ENCODE measurements at places on chromosomes 2 and 18.

- no peak for DNase-seq
Measured at GRCh38 chr18:75844146-75844545, 416.6 kb upstream of the SMIM21 start.

- peak; percentile 59 for DNase-seq
Measured at GRCh38 chr18:69246027-69246426, 154.7 kb upstream of the DOK6 start.

GRCh38 chr2:203905656-203906055 is 30.9 kb upstream of the ICOS start:
- no peak for DNase-seq

DNA sequence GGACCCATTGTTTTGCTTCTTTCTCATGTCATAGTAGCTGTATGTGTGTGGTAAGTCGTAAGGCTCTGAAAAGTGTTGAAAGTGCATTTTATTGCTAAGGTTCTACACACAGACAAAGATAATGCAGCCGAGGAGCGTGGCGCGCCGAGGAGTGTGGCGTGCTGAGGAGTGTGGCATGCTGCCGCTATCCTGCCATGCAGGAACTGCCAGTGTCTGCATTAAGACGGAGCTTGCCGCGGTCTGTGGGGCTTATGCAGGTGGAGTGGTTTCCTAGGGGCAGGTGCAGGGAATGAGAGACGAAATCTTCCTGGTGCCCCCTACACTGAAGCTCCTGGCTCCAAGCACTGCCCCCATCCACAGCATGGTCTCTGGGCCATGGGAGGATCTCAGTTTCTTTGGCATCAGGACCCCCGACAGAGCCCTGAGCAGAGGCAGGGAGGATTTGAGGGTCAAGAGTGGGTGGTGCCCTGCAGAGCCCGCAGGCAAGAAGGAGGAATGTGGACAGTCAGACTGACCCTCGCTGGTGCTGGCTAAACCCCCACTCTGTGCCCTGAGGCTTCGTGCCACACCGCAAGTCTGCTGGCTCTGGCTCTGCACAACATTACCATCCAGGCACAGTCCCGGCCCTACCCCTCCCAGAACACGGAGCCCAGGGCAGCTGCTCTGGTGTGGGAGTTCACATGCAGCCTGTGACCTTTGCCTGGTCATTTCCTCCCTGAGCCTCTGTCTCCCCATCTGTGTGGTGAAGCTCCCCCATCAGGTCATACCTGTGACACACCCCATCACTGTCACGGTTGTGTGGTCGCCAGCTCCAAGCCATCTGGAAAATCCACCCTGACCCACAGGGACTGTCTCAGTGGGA is 3.2 kb downstream of the SNED1 start:
- no peak for DNase-seq

GRCh38 chr2:2782007-2782406 is 450.9 kb upstream of the MYT1L start:
- no peak for DNase-seq

DNA sequence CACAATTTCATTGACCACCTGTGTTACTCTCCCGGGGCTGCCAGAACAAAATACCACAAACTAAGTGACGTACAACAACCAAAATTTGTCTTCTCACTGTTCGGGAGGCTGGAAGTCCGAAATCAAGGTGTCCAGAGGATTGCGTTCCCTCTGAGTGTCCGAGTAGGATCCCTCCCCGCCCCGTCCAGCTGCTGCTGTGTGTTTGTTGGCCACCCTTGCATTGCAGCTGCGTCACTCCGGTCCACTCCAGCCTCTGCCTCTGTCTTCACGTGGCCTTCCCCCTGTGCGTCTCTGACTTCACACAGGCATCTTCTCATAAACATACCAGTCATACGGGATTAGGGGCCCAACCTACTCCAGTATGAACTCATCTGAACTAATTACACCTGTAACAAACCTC is 251.8 kb upstream of the SMIM21 start:
- no peak for DNase-seq

DNA sequence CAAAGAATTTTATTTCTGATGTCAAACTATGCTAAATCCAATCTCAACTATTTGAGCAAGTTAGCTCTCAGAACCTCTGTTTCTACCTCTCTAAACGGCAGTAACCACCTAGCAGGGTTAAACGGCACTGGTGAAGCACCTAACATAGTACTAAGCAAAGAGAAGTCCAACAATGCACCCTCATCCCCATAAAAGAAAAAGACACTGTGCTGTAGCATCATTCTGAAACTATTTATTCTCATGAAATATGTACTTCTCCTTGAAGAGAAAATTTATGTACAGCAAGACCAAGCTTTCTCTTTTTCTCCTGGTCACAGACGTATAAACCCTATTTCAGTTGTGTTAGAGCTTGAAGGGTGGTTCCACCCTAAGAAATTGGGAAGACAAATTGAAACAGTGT is 4.8 kb downstream of the MEX3C start:
- DNase-seq: no peak

DNA sequence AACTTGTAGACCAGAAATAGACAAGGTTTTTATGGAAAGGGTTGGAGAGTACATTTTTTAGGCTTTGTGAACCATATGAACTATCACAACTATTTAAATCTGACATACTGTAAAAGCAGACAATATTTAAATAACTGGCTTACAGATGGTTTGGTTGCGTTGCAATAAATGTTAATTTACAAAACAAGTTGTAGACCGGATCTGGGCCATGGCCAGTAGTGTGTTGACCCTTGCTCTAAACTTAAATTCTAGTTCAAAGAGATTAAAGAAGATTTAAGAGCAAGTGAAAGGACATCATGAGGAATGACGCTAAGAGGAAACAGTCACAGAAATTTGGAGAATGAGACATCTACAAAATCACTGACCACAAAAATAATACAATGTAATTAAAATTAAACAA is 652.7 kb downstream of the DCDC2C start:
- no peak for DNase-seq

DNA sequence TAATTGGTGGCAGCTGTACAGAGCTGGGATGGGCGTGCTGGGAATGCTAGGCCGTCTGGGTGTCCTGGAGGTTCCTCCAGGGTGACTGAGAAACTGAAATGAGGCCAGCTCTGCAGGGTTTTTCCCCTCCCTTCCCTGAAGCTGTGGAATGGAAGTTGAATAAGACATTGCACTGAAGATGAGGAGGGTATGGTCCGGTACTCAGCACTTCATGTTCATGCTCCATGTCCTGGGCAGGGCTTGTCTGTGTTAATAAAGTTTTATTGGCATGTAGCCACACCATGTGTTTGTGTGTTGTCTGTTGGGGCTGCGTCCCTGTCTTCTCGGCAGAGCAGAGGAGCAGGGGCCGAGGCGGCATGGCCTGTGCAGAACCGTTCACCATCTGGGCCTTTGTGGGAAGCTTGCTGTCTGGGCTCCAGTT is 154.0 kb downstream of the LDLRAD4 start:
- no peak for DNase-seq

GRCh38 chr2:207042841-207043240 is 103.5 kb downstream of the CPO start:
- DNase-seq: no peak

DNA sequence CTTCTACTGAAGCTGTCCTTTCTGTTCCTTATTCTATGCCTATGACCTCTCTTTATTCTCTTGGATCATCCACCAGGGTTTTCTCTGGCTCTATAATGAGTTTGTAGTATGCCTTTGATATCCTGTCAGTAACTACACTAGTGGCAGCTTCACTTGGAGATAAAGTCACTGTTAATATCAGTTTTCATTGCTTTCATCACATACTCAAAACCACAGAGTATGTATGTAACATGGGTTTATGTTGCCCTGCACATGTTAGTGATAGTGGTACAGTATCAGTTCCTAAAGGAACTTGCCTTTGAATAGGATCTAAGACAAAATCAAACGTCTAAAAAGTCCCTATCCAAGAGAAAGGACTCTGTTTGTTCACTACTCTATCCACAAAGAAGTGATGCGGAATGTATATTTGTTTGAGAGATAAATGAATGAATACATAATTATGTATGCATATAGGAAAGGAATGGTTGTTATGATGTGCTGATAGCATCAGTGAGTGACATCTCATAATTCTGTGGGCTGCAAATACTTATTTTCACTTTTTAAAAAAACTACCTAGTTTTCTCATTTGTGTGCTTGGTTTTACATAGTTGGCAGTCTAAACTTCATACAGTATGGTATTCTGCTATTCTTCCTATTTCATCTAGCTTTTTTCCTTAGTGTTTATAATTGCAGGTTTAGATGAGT is 45.1 kb downstream of the TET3 start:
- DNase-seq: no peak

DNA sequence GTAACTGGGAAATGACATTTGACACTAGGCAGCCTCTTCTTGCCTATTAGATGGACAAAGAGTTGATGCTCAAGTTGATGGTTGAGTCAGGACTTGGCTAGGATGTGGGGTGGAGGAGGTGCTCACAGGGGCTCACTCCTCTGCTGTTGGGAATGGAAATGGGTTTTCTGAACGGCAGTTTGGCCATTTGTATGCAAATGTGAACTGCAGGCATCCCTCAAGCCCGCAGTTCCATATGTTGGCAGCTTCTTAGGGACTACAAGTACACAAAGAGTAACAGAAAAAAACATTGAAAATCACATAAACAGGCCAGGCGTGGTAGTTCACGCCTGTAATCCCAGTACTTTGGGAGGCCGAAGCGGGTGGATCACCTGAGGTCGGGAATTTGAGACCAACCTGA is 80.8 kb downstream of the INPP5D start:
- DNase-seq: no peak

DNA sequence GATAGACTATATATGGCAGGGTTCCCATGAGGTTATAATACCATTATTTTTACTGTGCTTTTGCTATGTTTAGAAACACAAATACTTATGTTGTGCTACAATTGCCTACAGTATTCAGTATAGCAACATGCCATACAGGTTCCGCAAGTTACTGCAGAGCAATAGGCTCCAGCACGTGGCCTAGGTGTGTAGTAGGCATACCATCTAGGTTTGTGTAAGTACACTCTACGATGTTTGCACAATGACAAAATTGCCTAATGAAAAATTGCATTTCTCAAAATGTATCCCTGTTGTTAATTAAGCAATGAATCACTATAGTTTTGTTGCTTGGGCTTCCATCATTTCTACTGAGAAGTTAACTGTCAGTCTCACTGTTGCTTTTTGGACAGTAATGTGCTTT is 9.8 kb downstream of the CD302 start:
- DNase-seq: peak; percentile 16

- DNase-seq: no peak
Measured at GRCh38 chr2:45445037-45445436, 166.0 kb downstream of the SRBD1 start.

DNA sequence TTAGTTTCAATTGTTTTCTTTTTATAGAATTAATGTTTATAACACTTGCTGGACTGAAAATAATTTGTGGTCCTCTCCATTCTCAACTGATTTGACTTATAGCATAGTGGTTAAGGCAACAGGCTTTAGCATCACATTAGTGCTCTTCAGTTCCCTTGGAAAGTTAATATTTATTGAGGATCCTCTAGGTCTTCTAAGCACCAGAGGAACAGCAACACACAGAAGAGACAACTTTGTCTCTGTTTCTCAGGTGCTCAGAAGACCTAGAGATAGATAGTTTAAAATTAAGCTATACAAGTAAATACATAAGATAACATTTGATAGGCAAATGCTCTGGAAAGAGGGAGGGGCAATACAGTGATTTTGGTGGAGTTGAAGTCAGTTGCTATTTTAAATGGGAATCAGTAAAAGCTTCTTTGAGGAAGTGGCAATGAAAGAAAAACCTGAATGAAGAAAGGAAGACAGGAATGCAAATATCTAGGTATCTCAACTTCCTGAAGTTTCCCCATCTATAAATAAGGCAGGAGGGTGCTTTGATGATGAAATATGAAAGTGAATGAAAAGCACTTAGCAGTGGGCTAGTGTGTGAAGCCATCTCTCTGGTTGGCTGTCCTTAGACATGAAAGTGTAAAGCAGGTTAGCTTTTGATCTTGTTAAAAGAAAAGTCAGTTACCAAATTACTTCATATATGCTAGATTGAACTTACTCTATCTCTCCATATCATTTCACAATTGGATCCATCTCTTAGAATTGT is 7.9 kb downstream of the NEUROD1 start:
- DNase-seq: no peak

DNA sequence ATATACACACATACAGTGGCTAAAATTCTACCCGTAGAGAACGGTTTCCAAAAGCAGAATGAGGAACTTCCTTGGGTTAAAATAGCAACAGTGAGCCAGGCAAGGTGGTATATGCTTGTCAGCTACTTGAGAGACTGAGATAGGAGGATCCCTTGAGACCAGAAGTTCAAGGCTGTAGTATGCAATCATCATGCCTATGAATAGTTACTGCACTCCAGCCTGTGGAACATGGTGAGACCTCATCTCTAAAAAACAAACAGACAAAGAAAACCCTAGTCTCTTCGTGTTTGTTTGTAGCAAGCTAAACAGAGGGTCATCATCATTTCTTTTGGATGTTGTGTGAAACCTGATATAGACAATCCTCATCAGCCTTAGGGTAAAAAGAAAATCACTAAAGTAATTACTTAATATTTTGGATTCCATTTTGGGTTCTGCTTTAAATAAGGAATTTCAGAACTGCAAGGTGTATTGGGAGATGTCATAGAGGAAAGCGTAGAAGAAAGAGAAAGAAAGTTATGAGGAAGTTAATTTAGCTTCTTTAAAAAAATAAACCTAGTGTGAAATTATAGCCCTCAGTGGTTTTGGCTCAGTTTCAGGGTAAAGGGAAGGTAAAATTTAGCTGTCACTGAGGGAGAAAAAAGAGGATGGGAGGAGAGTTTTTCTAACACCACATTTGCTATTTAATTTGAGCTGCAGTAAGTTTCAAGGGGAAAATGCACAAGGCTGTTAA is 46.5 kb downstream of the PLEK start:
- no peak for DNase-seq

DNA sequence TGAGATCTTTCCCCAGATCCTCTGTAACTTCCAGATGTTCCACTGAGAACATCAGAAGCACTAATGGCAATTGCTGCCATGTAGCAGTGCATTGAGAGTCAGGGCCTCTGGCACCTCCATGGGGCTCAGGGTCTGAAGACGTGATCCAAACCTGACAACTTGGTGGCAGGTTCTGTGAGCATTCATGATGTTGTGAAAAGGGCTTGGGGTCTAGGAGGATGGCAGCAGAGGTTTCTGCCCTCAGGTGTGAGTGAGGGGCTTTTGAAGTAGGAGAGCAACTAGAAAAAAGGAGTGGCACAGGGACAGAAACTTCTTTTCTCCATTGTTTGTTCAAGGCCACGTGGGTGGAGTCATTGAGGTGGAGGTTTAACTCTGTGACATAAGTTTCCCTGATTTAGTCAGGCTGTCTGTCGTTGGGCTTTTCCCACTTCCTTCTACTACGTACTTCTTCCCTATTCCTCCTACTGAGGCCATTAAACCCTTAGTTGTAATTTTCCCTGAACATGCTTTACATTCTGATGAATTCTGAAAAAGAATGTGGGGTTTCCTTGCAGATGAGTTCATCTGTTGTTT is 13.1 kb downstream of the CFLAR start:
- DNase-seq: no peak

- DNase-seq: no peak
Measured at GRCh38 chr2:51084750-51085149, 52.8 kb upstream of the NRXN1 start.

GRCh38 chr2:38154395-38154794 is 78.4 kb upstream of the CYP1B1 start:
- DNase-seq: no peak

- no peak for DNase-seq
Measured at GRCh38 chr2:150020937-150021673, 433.5 kb upstream of the MMADHC start.

- DNase-seq: no peak
Measured at GRCh38 chr2:207133820-207134519, 31.8 kb downstream of the KLF7 start.

GRCh38 chr2:224908818-224909217 is 133.4 kb downstream of the DOCK10 start:
- peak; percentile 3 for DNase-seq

GRCh38 chr2:44952143-44952805 is 10.8 kb downstream of the SIX3 start:
- peak; percentile 27 for DNase-seq
